ENCODE measurements at places on chromosomes 5 and 9. TPM values are rescaled to one million over a fixed set of nuclear protein-coding genes. Genes with fewer than 3 reads are reported as not detected.

Gene ZNF354B
- 10.1 TPM for total RNA-seq

Gene SV2C
- total RNA-seq, result not detected

Gene HTR4
- total RNA-seq, result not detected

Gene CYLC2
- not detected for total RNA-seq

Gene UBE2QL1
- under 0.01 TPM for total RNA-seq

Gene CAMK4
- 10.3 TPM for total RNA-seq

Gene PCDHGB7
- total RNA-seq, result 8.3 TPM

Gene MARCHF3
- 58.2 TPM for total RNA-seq

Gene C9orf153
- 1.1 TPM for total RNA-seq

Gene ITGA2
- 72.5 TPM for total RNA-seq

Gene CARD9
- total RNA-seq, result 1.8 TPM

Gene RCL1
- total RNA-seq, result 17.4 TPM

Gene PCDHB7
- 0.89 TPM for total RNA-seq

Gene PIP5K1B
- under 0.01 TPM for total RNA-seq

Gene CKS2
- total RNA-seq, result 34.1 TPM

Gene SPATA31A6
- total RNA-seq, result not detected

Gene PCDHGB1
- 3.3 TPM for total RNA-seq

Gene LAMC3
- under 0.01 TPM for total RNA-seq

Gene C5orf46
- 16.0 TPM for total RNA-seq

Measured in smooth muscle cell of the umbilical artery (primary cell).